ENCODE measurements at places on chromosomes 6 and 20.
A peak's percentile ranks its signal among the peaks of the same experiment; 100 is the strongest.

GRCh38 chr6:100175814-100176310 lies 181.8 kb upstream of the MCHR2 start:
- no peak for DNase-seq

GRCh38 chr6:56555438-56555872 lies 87.2 kb downstream of the DST start:
- no peak for DNase-seq

DNA sequence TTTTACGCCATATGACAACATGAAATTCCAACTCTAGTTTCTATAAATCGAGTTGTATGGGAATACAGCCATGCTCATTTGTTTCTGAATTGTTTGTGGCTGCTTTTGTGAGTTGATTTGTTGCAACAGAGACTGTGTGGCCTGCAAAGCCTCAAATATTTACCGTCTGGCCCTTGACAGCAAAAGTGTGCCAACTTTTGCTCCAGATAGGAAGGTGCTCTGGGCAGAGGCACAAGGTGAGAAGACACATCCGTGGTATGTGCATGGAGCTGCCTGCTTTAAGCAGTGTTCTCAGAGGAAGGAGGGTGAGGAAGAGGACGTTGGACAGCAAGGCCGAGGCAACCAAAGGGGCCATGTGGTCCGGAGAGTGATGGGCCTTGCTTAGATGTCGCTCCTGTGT lies 57.4 kb downstream of the IYD start:
- no peak for DNase-seq

DNA sequence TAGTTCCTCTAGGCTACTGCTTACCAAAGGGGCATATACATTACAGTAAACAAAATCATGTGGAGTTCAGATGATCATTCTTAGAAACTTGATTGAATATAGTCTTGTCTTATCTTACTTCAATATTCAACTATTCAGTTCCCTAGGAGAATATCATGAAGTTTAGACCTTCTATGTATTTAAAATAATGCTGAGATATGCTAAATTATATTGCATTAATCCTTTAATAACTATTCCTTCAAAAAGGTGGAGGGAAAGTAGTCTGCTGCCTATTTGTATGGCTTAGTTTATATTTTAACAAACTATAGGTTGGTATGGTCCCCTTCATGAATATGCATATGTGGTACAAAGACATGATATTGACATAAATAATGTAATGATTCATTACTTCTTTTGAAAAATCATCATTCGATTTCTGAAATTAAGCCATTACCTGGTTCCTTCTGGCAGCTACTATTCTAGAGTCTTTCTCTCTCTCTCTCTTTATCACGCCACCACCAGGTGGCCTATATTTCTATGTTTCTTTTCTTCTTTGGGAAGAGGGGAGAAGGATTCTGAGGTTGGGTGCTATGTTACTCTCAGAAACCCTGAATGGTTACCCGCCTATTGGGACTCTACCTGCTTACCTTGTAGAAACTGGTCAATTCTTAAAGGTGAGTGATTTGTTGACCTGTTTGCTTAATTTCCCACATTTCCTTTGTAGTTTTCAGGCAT lies 855.8 kb downstream of the HACE1 start:
- no peak for DNase-seq

DNA sequence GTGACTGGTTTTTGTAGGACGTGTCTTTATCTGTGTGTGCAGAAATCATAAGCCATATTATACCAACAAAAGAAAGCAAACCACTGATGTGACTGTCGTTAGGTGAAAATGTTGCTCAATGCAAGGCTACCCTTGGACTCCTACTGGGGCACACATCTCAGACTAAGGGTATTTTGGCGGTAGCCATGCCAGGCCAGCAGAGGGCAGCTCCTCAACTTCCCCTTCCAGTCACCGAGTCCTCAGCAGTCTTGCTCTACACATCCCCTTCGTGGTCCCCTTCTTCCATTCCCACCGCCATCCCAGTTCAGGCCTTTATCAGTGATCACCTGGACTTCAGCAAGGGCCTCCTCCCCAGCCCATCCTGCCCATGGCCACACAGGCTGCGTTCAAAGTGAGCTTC lies 113.7 kb upstream of the GGTLC1 start:
- peak; percentile 42 for DNase-seq

DNA sequence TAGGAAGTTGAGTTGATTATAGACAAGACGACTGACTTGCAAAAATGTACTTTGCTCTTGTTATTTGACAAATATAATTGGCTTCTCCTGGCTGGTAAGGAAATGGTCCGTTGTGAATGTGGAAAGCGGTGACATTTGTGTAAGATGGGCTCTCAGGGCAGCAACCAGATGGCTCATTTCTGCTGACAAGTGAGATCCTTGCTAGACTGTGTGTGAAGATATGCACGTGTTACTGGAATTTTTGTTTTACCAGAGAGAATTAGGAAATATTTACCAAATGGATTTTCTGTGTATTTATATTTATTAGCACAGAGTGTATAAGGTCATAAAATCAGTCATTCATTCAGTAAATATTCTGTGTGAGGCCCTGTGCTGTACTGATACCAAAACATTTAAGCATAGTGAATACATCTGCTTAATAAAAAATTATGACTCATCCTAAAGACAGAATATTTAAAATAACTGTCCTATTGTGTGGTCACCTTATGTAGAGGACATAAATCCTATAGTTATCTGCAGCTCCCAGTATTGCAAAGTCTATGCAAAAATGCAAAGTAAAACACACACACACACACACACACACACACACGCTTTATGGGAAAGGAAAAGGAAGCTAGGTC lies 109.9 kb upstream of the ASF1A start:
- no peak for DNase-seq

GRCh38 chr20:36866164-36866563 lies 9.8 kb upstream of the TLDC2 start:
- DNase-seq: no peak

GRCh38 chr6:128509709-128510108 lies 10.7 kb downstream of the PTPRK start:
- peak; percentile 21 for DNase-seq

DNA sequence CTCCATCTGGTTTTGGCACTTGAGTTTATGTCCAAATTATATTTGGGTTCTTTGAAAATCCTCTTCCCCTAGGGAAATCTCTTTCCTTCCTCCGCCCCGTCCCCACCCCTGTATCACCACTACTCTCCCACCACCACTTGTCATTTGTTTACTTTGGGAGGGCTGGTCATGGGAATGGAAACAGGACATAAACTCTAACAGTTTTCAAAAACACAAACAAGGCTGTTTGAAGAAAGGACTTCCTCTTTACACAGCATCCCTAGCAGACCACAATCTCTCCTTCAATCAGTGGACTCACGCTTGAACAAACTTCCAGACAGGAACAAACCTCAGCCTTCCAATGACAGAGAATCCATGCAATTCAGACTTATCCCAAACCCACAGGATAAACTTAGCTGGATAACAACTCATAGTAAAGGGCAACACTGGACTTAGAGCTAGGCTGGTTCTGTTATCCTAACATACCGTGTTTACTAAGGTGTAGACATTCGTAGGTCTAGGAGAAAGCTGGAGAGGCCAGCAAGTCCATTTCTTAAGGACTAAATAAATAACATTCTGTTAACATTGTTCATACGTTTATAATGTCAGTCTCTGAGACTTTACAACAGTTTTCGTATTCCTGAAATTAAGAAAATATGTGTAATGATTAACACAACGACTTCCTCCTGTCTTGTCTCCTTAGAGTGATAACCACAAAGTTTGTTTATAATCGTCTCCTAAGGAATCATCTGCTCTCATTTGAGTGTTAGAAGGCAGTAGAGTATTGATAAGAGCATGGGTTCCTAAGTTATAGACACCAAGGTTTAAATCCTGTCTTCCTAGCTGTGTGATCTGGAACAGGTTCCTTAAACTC lies 44.1 kb upstream of the CTAGE9 start:
- DNase-seq: no peak

DNA sequence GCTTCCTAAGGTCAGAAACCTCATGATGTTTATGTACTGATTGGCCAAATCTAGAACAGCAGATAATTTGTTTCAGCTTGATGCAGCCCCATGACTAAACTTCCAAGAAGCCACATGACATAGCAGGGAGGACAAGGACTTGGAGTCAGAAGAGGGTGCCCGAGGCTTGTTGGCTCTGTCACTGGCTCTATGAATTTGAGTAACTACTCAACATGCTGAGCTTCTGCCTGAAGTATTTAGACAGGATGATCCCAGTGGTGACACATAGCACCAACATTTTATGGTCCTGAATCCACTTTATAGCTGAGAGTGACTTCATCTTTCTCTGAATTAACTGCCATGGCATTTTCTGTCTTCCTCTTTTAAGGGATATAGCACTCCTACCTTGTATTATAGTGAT lies 13.5 kb upstream of the TBX18 start:
- DNase-seq: no peak

DNA sequence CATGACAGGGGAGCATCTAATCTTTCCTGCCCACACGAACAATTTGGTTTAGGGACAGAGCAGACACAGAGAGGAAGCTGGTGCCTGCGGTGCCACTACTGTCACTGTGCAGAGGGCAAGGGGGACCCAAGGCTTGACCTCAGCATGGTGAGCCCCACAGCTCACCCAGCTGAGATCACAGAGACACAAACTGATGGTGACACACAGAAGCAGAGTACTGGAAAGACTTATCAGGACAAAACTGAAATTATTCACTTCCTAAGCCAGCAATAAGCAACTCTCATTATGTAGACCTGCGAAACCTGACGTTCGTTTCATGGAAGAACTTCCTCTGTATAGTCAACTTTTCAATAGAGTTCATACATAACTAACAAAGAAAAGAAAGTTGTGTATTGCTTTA lies 86.1 kb downstream of the HUS1B start:
- peak; percentile 63 for DNase-seq

GRCh38 chr6:88922775-88923548 lies 40.5 kb downstream of the RNGTT start:
- no peak for DNase-seq

DNA sequence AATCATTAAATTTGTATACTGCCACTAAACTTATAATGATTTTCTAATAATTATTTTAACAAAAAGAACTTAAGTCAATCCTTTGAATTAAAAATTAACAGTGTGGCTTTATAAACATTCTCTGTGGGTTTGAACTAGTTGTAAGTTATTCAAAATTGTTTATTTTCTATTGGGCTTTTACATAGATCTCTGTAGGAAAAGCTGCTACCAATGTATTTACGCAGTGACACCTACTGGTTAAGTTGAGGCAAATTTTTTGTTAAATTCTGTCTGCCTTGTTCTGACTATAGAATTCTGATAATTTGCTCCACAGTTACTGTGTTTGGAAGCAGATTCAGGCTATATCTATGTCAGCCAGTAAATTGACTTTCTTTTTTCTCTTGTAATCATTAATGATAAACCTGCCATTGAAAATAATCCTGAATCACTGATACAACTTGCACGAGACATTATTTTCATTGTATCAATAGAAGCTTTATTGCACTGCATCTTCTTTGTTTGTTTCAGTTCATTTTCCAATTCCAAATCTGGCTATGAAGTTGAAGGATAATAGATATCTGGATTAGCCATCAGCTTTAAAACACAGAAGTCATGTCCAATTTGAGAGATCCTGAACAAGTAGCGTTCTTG lies 66.0 kb upstream of the UTRN start:
- peak; percentile 63 for DNase-seq

GRCh38 chr20:22626496-22626895 lies 42.1 kb upstream of the FOXA2 start:
- DNase-seq: no peak

GRCh38 chr6:88840796-88841539 lies 122.5 kb downstream of the RNGTT start:
- DNase-seq: no peak

- no peak for DNase-seq
Measured at GRCh38 chr6:36581716-36582115, 12.4 kb upstream of the SRSF3 start.
